ENCODE measurements at places on chromosomes 7 and 10. TPM values are rescaled to one million over a fixed set of nuclear protein-coding genes. Genes with fewer than 3 reads are reported as not detected.

AKR1B1 gene
- total RNA-seq, result 144 TPM

VPS37D gene
- not detected for total RNA-seq

EEPD1 gene
- total RNA-seq, result 0.82 TPM

STOX1 gene
- total RNA-seq, result 0.84 TPM

ATAD1 gene
- 51.6 TPM for total RNA-seq

GNGT1 gene
- total RNA-seq, result not detected

MYH16 gene
- not detected for total RNA-seq

CLEC5A gene
- total RNA-seq, result not detected

GIMAP7 gene
- total RNA-seq, result 32.2 TPM

CTAGE4 gene
- total RNA-seq, result not detected

BTBD16 gene
- not detected for total RNA-seq

FAM25A gene
- total RNA-seq, result not detected

PILRA gene
- 11.5 TPM for total RNA-seq
